ENCODE measurements at places on chromosomes 16 and 17.

GRCh38 chr16:50390914-50391716 is 22.3 kb upstream of the BRD7 start:
- DNase-seq: no peak

DNA sequence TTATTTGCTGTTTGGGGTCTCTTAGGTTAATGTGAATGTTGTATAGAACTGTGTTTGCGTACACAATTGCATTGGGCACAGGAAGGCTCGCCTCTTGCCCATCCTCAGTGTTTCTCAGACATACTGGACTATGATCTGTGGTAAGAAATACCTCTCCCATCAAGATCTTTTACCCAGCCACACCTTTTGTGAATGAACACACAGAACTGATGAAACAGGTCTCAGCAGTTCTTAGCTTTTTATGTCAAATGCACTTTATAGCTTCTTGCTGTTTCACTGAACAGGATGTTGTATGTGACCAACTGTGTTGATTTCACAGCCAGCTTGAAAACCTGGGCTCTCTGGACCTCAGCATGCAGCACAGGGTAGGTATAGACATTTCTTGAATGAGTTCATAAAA is 31.5 kb downstream of the HAPSTR1 start:
- DNase-seq: no peak

DNA sequence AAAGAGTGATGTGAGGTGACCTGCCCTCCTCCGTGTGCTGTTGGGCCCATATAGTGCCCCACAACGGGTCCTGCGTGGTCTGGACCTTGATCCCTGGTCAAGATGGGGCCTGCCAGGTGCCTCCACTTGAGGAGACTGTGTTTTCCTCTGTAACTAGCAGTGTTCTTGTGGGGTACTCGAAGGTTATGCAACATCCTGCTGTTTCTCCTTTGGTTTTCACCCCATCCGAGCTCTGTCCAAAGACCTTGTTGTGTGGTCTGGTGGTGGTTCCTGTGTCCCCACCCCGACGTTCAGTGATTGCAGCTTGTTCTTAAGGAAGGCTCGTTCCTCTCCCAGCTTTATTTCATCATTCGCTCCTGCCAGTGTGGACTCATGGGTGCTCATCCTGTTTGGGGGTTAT is 38.7 kb upstream of the ZNF750 start:
- DNase-seq: no peak

DNA sequence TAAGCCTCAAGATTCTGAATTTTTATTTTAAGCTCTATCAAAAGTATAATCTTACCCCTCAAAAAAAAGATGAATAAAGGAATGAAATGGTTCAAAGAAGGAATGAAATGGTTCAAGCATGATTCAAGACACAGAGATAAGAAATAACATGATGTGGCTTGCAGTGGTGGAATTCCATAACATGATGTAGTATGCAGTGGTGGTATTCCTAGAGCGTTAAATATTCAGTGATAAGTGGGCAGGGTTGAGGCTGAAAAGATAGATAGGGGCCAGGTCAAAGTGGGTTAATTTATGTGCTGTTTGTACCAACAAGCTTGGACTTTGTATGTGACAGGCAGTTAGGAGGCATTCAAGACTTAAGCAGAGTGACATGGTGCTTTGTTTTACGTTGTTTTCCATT is 29.6 kb downstream of the TNRC6A start:
- DNase-seq: no peak

DNA sequence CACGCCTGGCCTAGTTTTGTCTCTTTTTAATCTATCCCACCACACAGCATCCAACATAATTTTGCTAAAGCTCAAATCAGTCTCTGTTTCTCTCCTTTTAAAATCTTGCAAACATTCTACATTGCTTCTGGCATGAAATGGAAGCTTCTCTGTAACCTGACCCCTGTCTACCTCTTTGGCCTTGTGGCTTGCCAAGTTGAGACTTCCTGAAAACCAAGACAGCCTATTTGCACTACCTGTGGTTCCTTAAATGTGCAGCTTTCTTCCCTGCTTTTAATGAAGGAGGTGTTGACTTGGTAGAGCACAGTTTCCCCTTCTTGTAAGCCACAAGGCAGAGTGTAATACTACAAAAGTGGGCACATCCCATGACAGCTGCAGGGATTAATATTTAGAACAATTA is 6.0 kb upstream of the CCL3 start:
- no peak for DNase-seq

DNA sequence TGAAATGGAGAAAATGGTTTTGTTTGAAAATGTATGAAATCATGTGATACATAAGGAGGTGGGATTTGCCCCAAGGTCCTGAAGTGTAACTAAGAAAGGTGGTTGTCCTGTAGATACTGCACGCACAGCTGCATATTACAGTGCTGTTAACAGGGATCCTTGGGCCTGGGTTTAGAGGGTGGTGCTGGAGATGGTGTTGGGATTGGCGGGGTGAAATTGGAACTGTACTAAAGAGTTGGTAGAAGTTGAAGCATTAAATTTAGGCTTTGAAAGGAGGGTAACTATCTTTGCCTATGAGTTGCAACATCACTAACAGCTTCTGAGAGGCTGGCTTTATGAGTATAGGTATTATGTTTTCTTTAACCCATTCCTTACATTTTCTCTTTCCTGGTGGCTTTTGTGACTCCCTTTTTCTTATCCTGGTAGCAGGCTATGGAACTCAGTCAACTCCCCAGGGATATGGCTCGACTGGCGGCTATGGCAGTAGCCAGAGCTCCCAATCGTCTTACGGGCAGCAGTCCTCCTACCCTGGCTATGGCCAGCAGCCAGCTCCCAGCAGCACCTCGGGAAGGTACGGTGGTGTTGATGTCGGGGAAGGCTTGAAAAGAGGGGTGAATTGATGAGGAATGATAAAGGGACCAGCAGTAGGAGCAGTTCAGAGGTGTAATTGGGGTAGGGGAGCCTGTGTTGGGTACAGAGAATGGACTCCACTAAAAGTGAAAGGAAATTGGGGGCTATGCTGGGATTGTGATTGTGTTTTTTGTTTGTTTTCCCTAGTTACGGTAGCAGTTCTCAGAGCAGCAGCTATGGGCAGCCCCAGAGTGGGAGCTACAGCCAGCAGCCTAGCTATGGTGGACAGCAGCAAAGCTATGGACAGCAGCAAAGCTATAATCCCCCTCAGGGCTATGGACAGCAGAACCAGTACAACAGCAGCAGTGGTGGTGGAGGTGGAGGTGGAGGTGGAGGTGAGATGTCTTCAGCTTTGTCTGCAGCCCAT is 3.8 kb downstream of the FUS start:
- no peak for DNase-seq
